ENCODE measurements at places on chromosomes 3 and 15.

GRCh38 chr3:178325330-178325729 lies 210.9 kb upstream of the KCNMB2 start:
- DNase-seq, result no peak

GRCh38 chr15:71189718-71190117 lies 74.4 kb downstream of the THSD4 start:
- no peak for DNase-seq

DNA sequence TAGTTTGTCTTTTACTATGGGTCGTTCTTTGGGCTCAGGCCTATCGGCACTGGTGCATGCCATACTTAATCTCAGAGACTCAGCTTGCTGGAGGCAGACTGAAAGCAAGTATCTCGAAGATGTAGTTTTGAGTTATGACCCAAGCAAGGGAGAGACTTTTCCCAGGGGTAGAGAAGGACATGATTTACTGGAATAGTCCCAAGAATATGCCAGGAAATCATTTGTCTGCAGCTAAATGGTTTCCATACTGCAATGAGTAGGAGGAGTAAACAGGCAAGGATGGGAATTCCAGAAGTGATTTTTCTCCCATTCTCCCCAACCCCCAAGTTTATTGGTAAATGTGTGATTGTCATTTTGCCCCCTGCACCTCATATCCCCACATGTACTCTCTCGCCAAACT lies 35.4 kb upstream of the LACTB start:
- no peak for DNase-seq

DNA sequence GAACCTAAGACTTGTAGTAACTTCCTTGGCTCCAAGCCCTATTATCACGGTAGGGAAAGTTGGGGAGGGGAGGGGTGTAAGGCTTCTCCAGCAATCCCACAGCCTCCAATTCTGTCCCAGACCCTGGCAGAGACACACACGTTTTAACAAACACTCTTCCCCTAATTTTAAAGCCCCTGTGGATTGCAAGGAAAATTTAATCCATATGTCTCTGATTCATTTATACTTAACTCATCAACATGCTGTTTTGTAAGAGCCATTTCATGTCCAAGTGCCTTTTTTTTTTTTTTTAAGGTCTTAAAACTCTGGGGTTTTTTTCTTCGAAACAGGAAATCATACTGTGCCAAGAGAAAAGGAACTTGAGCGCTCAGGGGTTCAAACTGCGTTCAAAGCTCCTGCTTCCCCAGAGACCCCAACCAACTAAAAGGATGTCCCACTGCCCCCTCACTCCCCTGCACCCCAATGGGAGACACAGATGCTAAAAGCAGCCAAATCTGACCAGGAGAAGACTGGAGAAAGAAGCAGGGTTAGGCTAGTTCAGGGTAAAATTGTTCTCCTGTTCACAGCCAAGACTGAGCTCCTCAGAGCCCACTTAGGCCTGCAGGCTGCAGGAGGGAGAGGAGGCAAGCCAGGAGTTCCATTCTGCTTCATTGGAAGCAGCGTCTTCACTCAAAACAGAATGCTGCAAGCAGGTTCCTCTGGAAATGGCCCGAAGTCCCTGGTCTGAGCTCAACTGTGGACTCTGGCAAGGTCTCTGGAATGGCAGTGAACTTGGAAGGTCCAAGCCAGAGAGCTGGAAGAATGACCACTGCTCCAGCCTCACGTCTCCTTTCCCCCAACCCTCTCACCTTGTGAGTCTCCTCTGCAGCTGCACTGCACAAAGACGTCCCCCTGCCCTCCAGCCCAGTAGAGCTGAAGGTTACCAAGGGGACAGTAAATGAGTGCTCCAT lies 172.5 kb downstream of the NTRK3 start:
- DNase-seq, result no peak

DNA sequence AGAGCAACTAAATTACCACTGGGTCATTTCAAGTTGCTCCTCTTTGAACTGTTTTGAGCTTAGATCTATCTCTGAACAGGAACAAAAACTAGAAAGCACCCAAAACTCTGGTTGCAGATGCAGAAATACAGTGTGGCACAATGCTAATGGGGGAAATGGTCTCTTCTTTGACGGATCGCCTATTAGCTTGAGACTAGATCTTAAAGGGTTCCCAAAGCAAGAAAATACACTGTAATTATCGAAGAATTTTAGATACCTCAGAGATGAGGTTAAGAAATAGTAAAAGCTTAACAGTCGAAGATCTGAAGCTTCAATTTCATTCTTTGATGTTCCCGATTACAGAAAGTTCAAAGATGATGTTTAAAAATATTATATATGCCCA lies 818 bp downstream of the PPP1R2 start:
- DNase-seq, result no peak

Measured in stimulated activated CD8-positive, alpha-beta memory T cell treated with anti-CD3 and anti-CD28 coated beads, Interleukin-7, amount 100 ng/mL, for 48 hours (primary cell).